ENCODE measurements at places on chromosomes 4 and X.

- peak; percentile 69 for DNase-seq
Observed at GRCh38 chrX:39855748-39856129, 242.0 kb downstream of the BCOR start.

- DNase-seq: no peak
Observed at GRCh38 chr4:56976283-56976836, 1.0 kb downstream of the NOA1 start.

GRCh38 chr4:31461421-31461820, 741.3 kb downstream of the PCDH7 start:
- DNase-seq: no peak

DNA sequence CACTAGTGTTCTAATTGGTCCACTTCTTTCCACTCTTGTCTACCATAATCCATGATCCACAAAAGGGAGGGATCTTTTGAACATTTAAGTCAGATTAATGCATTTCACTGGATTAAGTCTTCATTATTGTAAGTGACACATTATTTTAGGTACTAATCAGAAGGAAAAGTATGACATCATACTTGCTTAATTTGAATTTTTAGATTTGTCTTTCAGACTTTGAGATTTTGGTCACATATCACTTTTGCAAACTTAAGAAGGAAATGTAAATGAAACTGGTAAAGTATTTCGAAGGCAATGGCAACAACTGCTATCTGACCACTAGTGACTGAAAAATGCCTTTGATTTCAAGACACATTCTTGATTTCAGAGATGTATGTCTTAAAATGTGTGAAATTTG, 5.2 kb downstream of the MMRN1 start:
- DNase-seq: no peak

DNA sequence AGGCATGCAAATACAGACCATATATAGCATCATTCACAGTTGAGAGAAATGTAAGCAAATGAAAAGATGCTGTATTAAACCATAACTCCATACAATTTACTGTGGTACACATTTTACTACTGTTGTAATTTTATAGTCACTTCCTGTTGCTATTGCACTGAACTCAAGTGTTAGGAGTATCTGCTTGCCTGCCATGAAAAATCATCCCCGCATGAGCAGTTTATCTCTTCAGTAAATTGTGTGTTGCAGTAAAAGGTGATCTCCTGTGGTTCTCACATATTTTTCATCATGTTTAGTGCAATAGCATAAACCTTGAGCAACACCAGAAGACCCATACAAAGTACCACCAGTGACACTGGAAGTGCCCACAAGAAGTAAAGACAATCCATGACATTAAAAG, 1153.4 kb downstream of the FAT4 start:
- no peak for DNase-seq
